ENCODE measurements at places on chromosomes 1 and 21.

DNA sequence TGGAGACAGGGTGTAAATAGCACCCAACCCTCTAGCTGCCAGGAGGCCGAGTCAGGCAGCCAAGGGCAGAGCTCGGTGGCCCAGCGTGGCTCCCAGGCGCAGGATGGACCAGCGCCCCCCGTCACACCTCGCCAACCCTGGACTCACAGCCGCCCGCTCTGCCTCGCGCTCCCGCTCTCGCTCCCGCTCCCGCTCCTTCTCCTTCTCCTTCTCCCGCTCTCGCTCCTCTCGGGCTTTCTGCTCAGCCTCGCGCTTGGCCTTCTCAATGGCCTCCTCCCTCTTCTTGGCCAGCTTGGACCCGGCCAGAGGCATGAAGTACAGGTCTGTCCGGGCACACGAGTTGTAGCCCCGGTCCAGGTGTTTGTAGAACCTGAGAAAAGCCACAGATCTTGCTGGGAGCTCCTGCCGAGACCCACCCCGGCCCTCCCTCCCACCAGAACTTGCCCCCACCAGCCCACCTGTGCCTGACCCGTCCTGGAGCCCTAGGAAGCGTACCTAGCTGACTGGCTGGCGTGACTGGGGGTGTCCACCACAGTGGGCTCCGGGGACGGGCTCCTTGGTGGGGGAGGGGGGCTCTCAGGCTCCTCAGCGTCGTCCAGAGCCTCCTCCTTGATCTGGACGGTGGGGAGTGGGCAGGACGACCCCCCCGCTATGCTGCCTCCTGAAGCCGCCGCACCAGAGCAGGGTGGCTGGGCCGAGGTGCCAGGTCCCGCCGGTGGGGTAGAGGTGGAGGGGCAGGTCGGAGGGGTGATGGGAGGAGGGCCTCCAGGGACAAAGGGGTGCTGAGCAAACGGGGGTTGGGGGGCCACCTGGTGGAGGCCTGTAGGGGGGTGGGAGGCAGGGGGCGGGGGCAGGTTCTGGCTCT, 41.9 kb downstream of the SLC45A1 start:
- DNase-seq, result no peak

GRCh38 chr1:7491109-7491817, 279.8 kb upstream of the VAMP3 start:
- peak; percentile 42 for DNase-seq

GRCh38 chr1:65027666-65028358, 61.5 kb upstream of the JAK1 start:
- no peak for DNase-seq

DNA sequence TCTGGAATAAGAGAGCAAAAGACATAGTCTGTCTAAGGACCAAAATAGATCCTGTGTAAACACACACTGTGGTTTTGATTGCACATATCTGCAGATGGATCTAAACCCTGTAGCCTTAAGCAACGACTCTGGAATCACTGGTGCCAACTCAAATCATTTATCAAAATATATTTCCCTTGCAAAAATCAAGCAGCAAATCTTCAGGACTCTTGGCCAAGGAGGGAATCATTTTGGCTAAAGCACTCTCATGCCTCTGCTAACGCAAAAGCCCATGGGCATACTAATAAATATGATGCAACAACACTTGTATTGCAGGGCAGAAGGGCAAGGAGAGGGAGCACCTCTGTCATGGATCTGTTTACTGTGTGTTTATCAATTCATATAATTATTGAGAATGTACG, 155.4 kb upstream of the DUSP10 start:
- peak; percentile 87 for DNase-seq

DNA sequence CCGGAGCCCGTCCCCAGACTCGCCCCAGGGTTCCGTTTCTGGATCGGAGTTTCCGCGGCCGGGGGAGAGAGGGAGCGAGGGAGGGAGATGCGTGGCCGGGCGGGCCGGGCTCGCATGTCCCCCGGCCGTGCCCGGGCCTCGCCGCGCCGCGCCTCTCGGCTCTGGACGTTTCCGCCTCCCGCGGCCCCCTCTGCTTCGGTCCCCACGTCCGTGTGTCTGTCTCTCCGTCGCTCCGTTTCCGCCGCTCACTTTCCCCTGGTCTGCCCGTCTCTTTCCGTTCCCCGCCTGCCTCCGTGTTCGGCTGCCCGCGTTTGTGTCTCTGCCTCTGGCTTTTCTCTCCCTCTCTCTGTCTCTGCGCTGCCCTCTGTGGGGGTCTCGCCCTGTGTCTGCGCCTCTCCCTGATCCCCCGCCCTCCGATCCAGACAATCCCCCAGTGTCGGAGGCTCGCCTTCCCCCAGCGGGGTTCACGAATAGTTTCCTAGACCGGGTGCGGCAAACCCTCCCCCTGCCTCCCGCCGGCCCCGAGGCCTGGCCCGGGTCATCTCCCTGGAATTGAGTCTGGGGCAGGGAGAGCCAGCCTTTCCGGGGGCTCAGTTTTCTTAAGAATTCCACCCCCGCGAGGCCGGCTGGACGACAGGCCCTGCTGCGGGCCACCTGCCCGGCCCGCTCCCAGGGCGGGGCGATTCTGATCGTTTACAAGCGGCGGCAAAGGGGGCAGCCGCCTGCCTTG, 735 bp downstream of the NBL1 start:
- DNase-seq, result no peak

- DNase-seq, result no peak
These were observed 54.4 kb upstream of the RIPK4 start for GRCh38 chr21:41821081-41821755.

DNA sequence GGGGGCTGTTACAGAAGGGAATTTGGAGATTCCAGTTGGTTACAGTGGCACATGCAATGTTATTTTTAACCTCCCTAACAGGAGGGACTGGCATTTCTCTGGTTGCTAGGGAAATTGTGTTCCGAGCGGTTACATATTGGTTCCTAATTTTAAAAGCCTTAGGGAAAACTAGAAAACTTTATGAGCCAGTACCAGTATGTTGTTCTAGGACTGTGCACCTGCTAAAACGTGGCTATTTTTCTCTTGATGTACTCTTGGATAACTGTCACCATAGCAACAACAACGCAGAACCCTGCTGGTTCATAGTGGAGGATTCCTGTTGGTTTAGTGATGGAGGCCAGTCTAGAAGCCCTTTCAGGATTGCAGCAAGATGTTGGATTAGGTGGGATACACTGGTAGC, 68.9 kb upstream of the PGBD5 start:
- no peak for DNase-seq

GRCh38 chr1:94654031-94654430, 112.5 kb upstream of the F3 start:
- peak; percentile 27 for DNase-seq

GRCh38 chr1:5879421-5879820, 112.8 kb downstream of the NPHP4 start:
- DNase-seq, result no peak

GRCh38 chr1:8985915-8986813, 40.1 kb downstream of the SLC2A7 start:
- DNase-seq, result peak; percentile 95

GRCh38 chr1:219153723-219154122, 20.0 kb upstream of the LYPLAL1 start:
- DNase-seq, result peak; percentile 49
